ENCODE measurements at places on chromosomes 1 and 21.

- no peak for DNase-seq
These were observed at the start of gene TTC34 for GRCh38 chr1:2801535-2802291. TTC34 (minus strand) TSS chr1:2801693; CDS start chr1:2800827, 866 bp downstream.

DNA sequence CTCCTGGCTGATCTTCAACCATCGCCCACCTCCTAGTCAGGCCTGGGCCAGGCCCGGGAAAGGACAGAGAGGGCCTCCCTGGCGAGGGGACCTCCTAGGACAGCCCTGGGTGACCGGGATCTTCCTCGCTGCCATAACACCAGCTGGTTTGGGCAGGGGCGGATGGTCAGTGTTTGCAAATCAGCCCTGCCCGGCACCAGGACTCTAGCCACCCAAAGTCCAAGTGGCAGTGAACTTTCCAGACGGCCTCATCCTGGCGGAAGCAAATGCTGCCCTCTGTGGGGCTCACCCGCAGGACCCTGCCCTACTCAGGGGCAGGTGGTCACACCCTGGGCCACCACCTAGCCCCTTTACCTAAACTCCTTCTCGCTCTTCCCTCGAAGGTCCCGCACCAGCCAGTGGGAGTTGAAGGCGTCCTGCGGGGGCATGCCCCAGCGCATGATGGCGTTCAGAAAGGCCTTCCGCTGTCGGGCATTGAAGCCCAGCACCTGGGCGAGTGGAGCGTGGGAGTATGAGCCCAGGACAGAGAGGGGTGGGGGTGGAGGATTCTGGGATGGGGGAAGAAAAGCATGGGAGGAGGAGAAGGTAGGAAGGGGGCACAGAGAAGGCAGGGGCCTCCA, 55.3 kb downstream of the CHD5 start:
- DNase-seq: no peak

DNA sequence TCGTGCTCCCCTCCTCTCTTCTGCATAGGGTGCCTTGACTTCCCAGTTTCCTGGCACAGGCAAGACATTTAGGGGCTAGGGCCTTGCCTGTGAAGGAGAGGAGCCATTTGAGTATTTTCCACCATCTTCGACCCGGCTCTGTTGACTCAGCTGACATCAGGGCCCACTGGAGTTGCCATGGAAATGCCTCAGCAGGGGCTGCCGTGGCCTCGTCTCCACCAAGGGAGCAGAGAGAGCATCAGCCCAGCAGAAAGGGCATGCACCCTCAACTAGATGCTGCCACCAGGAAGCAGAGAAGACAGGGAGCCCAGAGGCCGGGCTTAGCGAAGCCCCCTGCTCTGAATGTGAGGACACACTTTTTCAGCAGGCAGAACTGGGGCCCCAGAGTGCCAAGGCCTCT, 101.9 kb upstream of the ACTL8 start:
- no peak for DNase-seq

DNA sequence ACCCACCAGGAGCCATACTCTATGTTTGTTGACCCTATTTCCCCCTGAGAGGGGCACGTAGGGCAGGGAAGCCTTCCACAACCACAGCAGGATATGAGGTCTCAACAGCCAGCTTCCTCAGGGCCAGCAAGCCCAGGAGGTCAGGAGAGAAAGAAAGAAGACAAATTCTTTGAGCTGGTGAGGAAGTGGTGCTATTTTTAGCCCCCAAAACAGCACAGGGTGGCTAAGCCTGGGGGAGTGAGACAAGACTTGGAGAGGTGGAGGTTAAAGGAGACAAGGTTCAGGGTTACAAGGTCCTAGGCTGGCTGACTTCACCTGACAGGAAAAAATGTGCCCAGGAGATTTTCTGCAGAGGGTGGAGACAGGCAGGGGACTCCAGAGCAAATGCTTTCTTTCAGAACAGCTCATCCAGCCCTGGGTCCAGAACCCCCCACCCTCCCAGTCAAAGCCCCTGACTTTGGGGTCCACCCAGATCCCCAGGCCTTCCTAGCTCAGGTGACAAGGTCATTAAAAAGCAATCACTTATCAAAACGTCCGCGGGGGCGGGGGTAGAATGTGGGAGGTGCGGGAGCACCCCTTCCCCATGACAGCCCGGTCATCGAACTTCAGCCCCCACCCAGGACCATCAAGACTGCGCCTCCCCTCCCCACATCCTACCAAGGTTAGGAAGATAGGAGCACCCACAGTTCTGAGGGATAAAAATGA, 1.3 kb downstream of the SV2A start:
- DNase-seq: no peak

- no peak for DNase-seq
These were observed 367.4 kb downstream of the RPS6KC1 start for GRCh38 chr1:213418268-213419071.

DNA sequence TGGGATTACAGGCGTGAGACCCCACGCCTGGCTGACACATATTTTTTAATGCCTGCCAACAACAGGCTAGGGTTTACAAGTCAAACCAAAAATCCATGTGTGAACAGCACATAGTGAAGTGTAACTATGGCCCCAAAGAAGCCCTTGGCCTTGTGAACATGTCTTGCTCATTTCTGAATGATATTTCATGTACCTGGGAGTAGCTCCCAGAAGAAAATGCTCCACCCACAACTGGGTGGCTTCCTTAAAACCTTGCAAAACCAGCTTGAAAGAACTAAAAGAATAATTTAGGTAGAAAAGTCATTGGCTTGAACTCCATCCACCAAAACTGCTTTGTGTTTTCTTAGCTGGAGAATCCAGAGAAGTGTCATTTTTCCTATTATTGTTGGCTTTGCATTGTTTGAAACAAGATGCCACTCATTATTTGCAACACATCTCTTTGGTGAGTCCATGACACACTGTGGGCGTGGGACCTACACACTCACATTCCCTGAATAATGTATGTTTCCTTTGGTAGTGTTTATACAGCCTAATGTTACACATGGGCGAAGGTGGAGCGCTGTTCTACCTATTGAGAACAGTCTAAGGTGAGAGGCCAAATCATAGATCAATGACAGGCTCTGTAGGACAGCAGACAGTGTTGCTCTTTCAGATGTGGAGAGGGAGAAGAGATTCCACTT, 28.5 kb upstream of the SDE2 start:
- DNase-seq: no peak

DNA sequence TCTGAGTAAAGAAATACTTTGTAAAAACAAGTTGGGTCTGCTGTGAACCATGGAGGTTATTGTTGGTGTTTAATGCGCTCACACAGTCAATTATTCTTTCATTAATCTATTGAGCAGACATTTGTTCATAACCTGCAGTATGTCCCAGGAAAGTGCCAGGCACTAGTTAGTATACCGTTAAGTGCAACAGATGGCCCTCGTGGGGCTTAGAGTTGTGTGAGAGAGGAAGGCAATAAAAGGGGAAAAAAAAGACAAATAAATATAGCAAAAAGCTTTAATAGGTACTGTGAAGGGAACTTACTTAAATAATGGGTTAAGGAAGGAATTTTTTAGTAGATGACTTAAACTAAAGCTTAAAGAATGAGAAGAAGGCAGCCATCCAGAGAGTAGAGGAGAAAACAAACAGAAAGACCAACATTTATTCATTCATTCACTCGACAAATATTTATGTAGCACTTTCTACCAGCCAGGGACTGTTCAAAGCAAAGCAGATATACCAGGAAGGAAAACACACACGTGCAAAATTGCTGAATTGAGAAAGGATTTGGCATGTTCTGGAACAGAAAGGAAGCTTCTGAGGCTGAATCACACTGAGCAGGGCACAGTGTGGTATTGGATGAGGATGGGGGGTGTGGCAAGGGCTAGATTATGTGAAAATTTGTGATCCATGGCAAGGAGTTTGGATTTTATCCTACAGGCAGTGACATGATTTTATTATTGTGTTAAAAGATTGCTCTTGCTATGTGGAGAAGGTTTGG, 296.1 kb upstream of the SGIP1 start:
- no peak for DNase-seq
